ENCODE measurements at places on chromosomes 16 and 17.

DNA sequence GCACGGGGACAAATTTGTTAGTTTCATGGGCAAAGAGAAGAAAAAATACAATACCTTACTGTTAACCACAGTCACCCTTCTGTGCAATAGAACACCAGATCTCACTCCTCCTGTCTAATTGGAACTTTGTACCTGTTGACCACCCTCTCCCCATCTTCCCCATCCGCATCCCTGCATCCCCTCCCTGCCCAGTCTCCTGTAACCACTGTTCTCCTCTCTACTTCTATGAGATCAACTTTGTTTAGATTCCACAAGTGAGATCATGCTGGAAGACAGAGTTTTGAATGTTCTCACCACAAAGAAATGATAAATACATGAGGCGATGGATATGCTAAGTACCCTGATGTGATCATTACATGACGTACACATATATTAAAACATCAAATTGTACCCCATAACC lies 47.7 kb downstream of the CLEC16A start:
- DNase-seq = no peak

- DNase-seq = no peak
Observed at GRCh38 chr16:65120831-65121721, 787 bp downstream of the CDH11 start.

DNA sequence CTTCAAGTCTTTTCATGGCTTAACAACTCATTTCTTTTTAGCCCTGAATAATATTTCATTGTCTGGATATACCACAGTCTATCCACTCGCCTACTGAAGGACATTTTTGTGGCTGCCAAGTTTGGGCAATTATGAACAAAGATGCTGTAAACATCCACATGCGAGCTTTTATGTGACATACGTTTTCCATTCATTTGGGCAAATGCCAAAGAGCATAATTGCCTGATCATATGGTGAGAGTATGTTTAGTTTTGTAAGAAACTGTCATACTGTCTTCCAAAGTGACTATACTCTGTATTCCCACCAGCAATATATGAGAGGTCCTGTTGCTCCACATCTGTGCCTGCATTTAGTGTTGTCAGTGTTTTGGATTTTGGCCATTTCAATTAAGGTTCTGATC lies 81.3 kb downstream of the ELAC2 start:
- DNase-seq = no peak

DNA sequence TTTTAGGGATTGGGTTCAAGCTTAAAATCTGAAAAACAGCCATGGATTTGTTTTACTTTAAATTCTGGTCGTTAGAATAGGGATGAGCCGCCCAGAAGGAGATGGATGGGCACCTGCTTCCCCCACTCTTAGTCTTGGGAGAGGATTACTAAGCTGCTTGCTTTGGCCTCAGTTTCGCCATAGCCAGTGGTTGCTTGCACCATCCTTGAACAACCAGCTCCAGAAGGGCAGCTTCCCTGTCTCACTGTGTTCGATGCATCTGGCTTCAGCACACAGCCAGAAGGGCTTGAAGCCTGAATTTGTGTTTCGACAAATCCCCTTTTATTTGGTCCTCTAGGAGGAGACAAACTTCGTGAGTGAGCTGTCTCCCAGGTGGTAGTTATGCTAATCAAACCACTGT lies 7.1 kb downstream of the CYB5D2 start:
- DNase-seq = no peak
